ENCODE measurements at places on chromosomes 6 and 20.
A peak's percentile ranks its signal among the peaks of the same experiment; 100 is the strongest.

GRCh38 chr6:87705070-87705691, 3.1 kb upstream of the AKIRIN2 start:
- no peak for DNase-seq

GRCh38 chr20:37523911-37524700, 3.1 kb downstream of the NNAT start:
- no peak for DNase-seq

- DNase-seq: no peak
These were observed 22.0 kb upstream of the ZNF133 start for GRCh38 chr20:18266282-18266681.

GRCh38 chr20:5264807-5265661, 51.7 kb downstream of the PROKR2 start:
- DNase-seq: no peak

GRCh38 chr20:63153254-63154221, 62.4 kb downstream of the YTHDF1 start:
- no peak for DNase-seq

GRCh38 chr20:12074111-12074655, 156.5 kb downstream of the BTBD3 start:
- DNase-seq: no peak

DNA sequence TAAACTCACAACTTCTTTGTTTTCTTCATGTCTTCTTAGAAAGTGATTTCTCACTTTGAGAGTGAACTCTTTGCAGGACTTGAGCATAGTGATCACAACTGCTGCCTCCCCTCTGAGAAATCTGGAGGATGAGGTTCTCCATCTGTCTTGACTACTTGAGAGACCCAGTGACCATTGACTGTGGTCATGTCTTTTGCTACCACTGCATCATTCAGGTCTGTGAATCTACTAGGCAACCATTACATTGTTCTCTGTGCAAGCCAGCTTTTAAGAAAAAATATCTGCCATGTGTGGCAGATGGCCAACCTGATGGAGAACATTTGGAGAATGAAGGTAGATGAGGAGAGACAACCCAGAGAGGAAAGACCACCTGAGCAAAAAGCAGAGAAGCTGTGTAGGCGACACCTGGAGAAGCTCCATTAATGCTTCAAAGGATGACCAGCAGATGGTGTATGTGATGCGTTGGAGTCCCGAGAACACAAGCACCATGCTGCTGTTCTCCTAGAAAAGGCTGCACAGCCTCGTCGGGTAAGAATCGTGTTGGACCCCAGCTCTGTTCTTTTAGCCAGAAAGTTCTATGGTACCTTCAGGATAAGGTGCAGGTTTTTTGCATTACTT, 25.1 kb upstream of the TRIM26 start:
- no peak for DNase-seq

DNA sequence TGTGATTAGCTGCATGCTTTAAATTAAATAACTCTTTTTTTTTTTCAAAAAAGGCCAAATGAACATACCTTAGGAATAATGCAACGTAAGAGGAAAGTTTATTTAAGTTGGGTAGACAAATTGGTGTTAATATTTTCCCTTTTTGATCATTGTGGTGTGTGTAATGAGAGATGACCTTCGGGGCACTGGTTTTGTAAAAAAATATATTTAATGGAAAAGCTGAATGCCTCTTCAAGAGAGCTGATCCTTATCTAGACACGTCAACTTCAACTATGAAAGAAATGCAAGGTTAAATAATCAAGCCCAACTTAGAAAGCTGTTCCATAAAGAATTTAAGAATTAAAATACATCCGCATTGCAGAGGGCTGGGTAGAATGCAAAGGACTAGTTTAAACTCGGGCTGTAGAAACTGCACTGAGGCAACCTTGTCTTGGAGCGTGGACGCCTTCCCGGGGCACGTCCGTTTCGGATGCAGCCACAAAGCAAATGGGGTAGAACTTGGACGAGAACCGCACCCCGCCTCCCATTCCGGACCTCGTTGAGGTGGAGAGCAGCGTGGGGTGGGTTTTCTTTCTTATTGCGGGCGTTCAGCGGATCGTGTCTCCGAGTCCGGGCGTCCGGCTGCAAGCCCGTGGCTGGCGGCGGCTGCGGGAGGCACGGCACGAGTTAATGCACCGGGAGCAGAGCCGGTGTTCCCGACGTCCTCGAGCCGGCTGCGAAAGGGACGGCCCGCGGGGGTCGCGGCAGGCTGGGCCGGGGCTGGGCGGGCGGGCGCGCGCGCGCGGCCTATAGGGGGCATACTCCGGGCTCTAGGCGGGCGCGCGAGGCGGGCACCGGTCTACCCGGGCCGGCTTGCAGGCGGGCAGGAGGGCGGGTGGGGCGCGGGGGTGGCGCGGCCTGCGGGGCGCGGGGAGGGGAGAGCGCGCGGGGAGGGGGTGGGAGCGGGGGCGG, 1.9 kb downstream of the JARID2 start:
- peak; percentile 18 for DNase-seq
